ENCODE measurements at places on chromosomes 11 and 22. TPM values are rescaled to one million over a fixed set of nuclear protein-coding genes. Genes with fewer than 3 reads are reported as not detected.

DNA sequence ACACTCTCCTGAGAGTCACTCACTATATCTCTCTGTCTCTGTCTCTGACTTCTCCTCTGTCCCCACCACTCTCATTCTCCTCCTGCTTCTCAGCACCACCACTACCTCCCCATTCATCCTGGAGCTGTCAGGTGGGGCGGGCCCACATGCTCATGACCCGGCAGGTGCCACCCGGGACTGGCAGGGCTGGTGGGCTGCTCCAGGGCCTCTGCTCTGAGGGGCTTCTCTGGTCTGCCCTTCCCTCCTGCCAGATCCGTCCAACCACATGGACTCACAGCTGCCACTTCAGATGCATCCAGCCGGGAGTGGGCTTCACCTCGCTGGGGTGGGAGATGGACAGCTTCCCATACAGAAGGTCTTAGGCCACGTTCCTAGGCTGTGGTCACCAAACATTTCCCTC lies 4.8 kb upstream of the EMID1 start:
- DNase-seq: no peak

- no peak for DNase-seq
Measured at GRCh38 chr11:68658097-68658496, 26.2 kb upstream of the GAL start.

GRCh38 chr22:24938741-24939341 lies 7.7 kb downstream of the LHFPL7 start:
- peak; percentile 57 for DNase-seq

DNA sequence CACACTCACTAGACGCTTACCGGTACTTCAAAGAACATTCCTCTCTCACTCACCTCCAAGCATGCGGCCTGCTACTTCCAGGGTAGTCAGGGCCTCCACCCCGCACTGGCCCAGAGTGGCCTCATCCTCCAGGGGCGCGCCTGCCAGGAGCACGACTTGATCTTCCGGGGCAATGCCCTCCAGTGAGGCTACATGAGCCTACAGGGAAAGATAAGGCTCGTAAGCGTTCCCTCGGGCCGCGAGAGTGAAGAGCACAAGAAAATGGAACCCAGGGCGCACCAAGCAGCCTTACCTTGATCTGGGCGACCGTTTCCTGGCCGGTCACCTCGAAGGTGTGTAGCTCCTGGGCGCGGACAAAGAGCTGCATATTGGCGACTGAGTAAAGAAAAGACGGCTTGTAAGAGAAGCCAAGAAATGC lies 478 bp downstream of the FAU start:
- no peak for DNase-seq

- no peak for DNase-seq
Measured at GRCh38 chr11:9143721-9144120, 52.3 kb upstream of the SCUBE2 start.

DNA sequence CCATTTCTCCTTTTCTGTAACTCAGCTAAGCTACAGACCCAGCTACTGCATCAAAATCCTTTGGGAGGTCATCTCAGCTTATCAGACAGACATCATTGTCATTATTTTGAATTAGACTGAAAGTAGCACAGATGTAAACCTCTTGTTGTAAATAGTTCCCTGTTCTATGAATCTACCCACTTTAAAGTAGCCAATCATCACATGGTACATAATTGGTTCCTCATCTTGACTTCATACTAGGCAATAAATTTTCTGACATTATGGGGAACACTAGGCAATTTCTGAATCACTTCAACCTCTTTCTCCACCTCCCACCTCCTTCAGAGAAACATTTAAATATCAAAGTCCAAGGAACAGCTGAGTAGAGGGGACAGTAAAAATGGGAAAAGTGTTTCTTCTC lies 47.9 kb downstream of the MPPED2 start:
- no peak for DNase-seq

- peak; percentile 78 for DNase-seq
Measured at GRCh38 chr22:38706101-38706900, 557 bp downstream of the GTPBP1 start.

DNA sequence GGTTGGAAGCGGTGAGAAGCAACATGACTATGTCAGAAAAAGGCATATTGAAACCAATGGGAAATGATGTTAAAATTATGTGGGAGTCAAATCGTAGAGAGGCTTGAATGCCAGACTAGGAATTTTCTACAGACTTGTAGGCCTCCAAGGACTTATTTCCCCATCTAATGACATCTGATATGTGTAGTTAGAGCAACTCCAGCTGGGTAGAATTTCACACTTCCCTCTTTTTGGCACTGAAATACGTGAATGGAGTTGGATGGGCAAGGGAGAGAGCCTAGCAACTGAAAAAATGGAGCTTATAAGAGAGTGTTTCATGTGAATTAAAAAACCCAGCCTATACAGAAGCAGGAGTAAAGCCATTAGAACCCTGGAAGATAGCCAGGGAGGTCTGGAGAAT lies 304.2 kb downstream of the INSC start:
- DNase-seq: no peak

DNA sequence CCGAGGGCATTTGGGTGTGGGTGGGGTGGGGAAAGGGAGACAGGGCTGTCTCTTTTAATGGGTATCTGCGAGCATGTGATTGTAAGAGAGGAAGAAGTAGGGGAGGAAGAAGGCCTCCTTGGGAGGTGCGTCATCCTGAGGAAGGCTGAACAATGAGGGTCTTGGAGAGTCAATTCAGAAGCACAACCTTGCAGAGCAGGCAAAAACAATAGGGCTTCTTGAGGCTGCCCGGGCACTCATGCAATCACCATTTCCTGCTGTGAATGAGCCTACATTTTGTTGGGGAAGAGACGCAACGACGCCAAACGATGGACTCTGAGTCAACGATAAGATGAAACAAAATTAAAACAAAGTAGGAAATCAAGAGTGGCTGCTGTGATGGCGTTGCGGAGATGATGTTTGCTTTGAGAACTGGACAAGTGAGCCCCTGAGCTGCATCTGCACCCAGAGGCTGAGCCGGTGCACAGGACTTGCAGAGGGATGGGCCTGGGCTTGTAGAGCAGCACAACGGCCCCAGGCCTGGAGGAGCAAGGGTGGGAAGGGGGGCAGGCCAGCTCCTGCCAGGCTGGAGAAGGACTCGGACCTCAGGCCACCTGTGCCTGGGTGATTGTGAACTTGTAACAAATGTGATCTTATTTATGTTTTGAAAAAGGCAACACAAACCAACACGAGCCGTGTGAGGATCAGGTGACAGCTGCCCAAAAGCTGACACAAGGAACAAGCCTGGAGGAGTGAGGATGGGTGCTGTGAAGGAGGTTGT lies 92.3 kb upstream of the B3GAT1 start:
- DNase-seq: no peak

GRCh38 chr11:122307476-122308035 lies 191.5 kb upstream of the BLID start:
- DNase-seq: no peak

DNA sequence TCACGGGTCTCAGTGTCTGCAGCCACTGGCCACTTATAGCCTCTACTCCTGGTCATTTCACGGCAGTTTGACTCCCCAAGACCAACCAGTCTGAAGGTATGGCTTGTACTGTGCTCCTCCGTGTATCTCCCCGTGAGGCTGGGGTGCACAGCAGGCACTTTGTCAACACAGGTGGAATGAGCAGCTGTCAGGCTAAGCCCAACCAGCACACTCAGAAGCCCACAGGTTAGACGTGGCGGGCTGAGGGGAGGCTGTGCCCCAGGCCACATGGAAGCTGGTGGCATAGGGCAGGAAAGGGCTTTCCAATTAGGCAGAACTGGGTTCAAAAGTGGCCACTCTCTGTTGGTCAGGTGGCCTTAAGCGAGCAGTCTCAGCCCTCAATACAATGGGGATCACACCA lies 7.0 kb downstream of the TP53I11 start:
- DNase-seq: no peak

GRCh38 chr11:102749101-102749722 lies 24.5 kb upstream of the MMP8 start:
- DNase-seq: no peak

Gene CBLIF
- 0.49 TPM for total RNA-seq

Gene SORL1
- total RNA-seq: 58.3 TPM

Gene P2RX3
- not detected for total RNA-seq

Gene GPHA2
- total RNA-seq: not detected

Gene POLA2
- 14.4 TPM for total RNA-seq

Gene ASCL3
- not detected for total RNA-seq

Gene CRYBA4
- total RNA-seq: not detected

Gene RFPL3
- not detected for total RNA-seq

Gene HPX
- total RNA-seq: 7.0 TPM

Gene CCDC157
- 2.2 TPM for total RNA-seq

Gene ANKK1
- 0.19 TPM for total RNA-seq

Gene MEI1
- total RNA-seq: 1.8 TPM

Gene C11orf91
- 0.70 TPM for total RNA-seq

Gene BLID
- total RNA-seq: not detected

Gene ABCG4
- 0.85 TPM for total RNA-seq

Gene P2RY2
- 14.5 TPM for total RNA-seq
